Fibroblast of the conjunctiva (primary cell): ENCODE measurements at places on chromosomes 2 and 18.
A peak's percentile ranks its signal among the peaks of the same experiment; 100 is the strongest.

DNA sequence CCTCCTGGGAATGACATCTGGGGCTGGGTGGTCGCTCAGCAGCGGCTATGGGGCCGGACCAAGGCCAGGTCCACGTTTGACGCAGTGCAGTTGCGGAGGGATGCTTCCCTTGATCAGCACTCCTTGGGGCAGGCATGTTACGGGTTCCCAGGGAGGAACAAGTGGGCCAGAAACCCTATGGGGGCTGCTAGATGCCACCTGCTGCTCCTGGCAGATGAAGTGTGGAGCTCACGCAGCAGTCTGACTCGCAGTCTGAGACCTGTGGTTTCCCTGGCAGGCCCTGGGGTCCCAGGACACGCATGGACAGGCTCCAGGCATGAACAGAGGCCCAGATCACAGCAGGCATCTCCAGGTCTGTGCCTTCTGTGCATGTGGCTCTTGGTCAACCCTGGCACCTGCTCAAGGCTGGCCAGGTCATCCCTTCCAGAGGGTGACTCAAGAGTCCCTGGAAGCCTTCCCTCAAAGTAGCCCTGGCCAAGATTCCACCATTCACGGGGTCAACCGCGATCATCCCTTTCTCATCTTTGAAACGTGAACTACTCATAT lies 20.0 kb downstream of the KCNF1 start:
- DNase-seq, result peak; percentile 48

DNA sequence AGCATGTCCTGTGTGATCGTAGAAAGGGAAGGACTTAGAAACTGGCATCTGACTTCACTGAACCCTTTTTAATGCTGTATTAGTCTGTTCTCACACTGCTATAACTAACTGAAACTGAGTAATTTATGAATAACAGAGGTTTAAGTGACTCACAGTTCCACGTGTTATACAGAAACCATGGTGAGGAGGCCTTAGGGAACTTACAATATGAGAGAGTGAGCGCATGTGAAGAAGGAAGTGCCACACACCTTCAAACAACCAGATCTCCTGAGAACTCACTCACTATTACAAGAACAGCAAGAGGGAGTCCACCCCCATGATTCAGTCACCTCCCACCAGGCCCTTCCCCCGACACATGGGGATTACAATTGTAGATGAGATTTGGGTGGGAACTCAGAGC lies 811.3 kb downstream of the CPS1 start:
- DNase-seq, result no peak

DNA sequence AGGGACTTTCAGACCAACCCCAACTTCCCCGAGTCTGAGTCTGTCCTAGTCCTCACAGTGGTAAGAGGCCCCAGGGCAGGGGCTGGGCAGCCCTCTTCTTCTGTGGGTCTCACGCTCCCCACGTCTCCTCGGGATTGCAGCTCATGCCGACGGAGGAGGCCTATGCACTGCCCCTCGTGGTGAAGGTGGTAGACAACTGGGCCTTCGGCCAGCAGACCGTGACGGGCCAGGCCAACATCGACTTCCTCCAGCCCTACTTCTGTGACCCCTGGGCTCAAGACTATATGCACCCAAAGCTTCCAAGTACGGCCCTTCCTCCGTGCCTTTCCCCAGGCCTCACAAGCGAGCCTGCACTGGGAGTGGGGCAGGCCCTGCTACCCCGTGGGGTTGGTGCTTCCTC lies 44.3 kb downstream of the LMAN2L start:
- DNase-seq, result no peak

DNA sequence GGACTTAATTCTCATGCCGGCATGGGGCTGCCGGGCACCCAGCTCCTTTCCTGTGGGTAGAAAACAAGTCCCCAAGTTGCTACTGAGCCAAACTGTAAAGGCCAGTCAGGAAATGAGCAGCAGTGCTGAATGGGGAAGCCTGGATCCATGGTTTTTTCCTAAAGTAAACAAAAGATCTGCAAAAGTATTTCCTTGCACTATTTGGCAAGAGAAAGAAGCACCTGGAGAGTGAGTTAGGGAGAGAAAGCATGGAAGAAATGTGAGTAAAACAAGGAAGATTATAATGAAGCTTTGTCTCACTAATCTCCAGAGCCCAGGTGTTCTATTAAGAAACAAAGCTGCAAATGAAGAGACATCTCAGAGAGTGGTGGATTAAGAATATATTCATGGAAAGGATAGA lies 117.6 kb downstream of the METTL8 start:
- DNase-seq, result no peak

DNA sequence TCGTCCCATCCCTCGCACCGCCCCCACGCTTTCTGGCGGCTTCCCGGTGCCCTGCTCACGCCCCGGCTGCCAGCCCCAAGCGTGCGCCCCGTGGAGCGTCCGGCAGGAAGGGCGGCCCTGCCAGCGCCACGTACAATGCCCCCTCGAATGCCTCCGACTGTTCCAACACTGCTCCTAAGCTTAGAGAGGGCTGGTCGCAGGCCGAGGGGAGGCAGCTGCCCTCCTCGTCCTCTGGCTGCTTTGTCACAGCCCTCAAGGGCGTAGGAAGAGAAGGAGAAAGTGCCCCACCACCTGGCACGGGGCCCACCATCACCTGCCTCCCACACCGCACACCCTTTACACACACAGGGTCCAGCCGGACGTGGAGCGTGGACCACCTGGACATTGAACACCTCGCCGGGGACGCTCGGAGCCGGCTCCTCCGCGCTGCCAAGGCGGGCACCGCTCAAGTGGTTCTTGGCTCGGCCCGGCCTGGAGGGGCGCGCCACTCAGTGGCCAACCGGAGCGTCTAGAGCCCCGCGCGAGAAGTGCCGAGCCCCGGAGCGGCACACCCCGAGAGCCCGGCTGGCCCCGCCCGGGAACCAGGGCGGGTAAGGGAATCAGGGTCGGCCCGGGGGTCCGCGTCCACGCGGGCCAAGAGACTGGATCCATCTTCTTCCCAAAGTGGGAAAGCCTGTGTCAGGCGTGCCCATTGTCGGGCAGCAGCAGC lies 830 bp downstream of the DNER start:
- no peak for DNase-seq

DNA sequence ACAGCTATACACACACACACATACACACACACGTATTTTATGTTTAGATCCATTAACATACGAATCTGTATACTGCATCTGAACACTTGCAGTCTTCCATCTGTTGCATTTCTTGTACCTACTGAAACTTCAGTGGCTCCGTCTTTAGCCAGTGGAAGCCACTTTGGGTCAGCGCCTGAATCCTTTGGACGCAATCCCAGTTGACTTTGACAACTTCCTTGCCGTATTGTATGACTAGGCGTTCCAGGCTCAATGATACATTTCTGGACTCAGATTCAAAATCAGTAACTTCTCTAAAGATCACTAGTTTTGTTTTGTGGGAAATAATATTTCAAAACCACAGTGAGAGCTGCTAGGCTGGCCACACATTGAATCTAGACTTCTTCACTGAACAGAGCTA lies 101.5 kb upstream of the GPC1 start:
- no peak for DNase-seq

DNA sequence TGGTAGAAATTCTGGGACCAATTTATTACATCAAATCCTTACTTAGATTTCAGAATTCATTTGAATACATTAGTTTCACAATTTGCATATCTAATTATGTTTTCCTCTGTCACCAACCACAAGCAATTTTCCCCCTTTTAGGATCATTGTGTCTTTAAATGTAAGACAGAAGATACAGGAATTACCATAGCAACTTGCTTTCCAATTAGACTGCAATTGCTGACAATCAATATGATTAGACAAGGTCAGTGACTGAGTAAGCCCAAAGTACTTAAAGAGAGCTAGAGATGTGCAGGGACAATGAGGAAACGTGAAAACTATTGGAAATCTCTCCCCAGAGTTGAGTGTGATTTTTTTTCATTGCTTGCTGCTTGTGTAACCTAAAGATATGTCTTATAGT lies 121.4 kb downstream of the FSHR start:
- DNase-seq, result no peak

DNA sequence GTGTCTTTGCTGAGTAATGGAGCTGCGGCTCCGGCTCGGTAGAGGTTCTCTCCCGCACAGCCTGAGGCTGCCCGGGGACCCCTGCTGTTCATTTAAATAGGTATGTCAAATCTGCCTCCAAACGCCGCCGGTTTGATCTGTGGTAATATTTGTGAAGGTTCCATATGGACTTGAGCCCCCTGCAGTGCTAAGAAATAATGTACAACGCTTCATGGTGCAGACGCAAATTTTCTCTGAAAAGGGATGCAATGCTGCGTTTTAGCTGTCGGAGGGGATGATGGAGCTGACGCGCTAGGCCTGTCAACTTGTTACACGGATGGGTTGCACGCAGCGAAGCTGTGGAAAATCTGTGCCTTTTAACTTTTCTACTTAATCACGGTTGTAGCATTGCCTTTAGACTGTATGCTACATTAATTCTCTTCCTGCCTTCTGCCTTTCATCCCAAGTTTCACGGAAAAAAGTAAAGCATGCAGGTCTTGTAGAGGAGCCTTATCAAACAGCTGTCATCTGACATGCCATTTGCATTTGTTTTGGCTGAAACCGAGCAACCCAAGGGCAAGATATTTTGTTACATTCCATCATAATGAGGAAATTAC lies 43.2 kb downstream of the MRPS9 start:
- DNase-seq, result no peak

- no peak for DNase-seq
These were observed 91.8 kb downstream of the LOXHD1 start for GRCh38 chr18:46565256-46565655.

GRCh38 chr18:29840089-29840488 lies 1202.5 kb downstream of the DSC3 start:
- DNase-seq, result peak; percentile 69

DNA sequence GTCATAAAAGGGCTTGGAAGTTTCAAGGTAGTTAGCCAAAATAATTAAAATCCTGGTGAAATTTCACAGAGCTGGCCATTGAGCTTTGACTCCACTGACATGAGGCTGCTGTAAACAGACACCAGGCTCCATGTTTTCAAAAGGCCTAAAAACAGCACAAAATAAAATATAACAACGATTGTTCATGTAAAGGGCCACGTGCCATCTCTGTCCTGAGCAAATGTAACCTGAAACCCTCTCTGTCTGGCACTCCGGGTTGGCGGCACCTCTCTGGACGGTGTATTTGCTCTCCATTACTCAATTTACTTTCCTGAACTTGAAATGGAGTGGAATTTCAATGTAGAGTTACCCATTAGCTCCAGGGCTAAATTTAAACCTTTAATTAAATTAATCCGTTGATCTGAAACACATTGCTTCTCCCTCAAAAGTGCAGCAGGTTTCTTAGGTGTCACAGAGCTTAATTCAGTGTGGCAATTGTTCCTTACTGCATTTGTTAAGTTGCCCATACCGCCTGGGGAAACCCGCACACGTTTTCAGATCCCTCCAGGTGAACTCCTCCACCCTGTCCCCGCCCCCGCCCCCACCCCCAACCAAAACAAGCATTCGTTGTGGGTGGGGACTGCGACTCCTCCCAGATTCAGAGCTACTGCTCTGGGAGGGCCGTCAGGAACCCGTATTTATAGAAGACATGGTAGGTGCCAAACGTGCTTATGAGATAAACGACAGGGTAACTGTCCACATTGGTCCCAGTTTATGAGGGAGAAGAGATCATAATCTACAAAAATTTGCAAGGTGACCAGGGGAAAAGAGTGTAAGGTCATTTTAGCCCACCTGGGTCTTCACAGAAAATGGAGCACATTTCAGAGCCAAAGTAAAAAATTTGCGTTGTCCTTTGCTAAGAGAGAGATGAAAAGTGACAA lies 1.2 kb upstream of the CABLES1 start:
- DNase-seq, result no peak

GRCh38 chr18:3547891-3548615 lies 98.1 kb downstream of the TGIF1 start:
- no peak for DNase-seq

DNA sequence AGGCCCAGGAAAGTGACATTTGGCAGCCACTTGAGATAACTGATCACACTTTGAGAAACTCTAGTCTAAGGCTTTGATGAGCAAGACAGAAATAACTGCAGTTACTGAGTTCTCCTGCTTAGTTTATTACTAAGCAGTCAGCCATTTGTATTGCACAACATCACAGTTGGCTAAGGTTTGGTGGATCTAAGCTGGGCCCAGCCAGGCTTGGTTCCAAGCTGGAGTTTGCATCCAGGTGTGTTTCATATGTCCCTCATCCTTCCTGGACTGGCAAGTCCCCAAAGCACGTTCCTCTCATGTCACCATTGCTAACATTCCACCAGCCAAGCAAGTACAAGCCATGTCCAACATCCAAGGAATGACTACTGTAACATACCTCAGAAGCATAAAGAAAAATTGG lies 71.3 kb upstream of the ZNF532 start:
- DNase-seq, result peak; percentile 53

GRCh38 chr2:128986867-128987268 lies 668.2 kb upstream of the HS6ST1 start:
- no peak for DNase-seq

- DNase-seq, result no peak
These were observed 64.5 kb downstream of the AFF3 start for GRCh38 chr2:100077935-100078334.

DNA sequence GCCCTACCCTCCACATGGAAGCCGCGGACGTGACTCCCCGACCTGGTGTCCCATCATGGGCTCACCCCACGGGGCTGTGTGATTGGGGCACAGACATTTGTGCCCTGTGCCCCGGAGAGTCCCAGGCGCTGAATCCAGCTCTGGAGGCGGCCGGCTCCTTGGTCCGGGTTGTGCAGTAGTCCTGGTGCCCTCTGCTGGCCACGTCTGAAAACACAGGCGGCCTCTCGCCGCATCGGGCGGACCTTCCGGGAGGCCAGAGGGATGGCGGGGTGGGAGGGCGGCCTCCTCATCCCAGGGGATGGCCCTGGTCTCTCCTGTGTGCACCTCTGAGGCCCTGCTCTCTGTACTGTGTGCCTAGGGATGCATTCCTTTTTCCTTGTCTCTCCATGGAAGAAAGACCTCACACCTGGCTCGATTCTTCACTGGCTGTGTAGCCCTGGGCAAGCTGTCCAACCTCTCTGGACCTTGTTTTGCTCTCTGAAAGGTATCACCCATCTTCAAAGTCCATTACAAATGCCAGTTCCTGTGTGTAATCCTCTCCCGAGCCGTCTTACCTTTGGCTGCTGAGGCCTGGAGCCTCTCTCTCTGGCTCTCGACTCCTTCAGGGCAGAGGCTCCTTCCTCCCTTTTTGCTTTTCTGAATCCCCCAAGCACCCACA lies 27.6 kb downstream of the CELF4 start:
- peak; percentile 26 for DNase-seq

DNA sequence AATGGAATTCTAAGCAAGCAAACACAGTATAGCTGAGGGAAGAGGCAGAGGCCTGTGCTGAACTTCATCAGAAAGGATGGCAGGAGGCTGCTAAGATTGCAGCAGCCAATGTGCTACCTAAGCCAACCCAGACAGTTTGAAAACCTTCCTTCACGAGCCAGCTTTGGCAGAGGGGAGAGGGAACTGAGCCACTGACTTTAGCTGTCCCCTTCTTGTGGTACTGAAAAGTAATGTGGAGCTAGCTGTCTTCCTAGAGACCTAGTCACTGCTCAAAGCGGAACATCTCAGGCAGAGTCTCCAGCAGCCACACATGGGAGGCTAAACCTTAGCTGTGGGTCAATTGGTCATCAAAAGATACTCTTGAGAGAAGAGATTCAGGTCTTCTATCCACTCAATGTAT lies 419.0 kb downstream of the FBXO15 start:
- DNase-seq, result no peak
